ENCODE measurements at places on chromosomes 3 and 15. TPM values are rescaled to one million over a fixed set of nuclear protein-coding genes. Genes with fewer than 3 reads are reported as not detected.

DNA sequence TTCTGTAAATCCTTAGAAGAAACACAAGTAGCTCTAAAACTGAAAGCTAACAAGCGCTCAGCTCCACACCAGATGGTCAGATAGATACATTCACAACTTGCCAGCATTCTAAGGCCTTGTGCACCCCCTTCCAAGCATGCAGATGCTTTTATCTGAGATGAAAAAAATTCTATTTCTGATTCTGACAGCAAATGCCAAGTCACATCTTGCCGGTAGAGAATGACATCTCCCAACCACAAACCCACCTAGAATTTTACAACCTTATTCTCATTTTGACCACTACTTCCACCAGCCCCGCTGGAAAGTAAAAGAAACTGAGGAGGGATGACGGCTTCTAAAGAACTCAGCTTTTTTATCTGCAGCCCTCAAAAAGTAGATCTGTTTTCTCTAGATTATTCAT is 57.7 kb downstream of the SUMF1 start:
- DNase-seq: peak; percentile 51

GRCh38 chr3:37024092-37024491 is 30.8 kb downstream of the MLH1 start:
- DNase-seq: no peak

GRCh38 chr15:48794697-48795134 is 16.2 kb downstream of the CEP152 start:
- DNase-seq: no peak

DNA sequence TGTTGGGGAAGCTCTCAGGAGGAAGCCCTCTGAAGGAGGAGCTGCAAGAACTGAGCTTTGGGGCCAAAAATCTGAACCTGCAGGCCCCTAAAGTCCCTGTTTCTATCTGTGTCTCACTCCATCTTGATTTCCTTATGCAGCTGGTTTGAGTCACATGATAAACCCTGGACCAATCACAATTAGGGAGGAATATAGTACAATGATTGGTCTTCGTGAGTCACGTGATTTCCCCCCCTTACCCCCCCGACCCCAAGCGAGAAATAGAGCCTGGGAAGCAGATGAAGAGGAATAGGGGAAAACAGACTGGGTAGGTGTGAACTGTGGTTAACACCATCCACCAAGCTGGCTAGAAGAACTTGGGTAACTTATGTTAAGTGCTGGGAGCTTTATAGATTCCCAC is 12.9 kb downstream of the CRABP1 start:
- no peak for DNase-seq

DNA sequence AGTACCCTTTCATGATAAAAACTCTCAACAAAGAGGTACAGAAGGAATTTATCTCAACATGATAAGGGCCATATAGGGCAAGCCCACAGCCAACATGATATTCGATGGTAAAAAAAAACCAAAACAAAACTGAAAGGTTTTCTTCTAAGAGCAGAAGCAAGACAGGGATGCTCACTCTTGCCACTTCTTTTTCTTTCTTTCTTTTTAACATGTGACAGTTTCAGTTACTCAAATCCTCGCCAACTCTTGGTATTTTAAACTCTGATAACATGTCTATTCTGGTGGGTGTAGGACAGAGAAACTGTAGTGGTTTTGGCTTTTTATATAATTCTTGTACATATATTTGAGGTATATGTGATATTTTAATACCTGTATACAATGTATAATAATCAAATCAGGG is 74.0 kb upstream of the NMNAT3 start:
- no peak for DNase-seq

DNA sequence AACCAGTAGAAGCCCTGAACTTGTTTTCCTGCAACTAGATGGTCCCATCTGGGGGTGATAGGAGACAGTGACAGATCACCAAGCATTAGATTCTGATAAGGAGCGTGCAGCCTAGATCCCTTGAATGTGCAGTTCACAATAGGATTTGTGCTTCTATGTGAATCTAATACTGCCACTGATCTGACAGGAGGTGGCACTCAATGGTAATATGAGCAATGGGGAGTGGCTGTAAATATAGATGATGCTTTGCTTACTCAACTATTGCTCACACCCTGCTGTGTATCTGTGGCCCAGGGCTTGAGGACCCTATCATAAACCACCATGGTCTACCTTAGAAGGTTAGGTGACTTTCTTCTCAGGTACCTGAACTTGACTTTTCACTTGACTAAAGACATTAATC is 417.1 kb upstream of the ARHGEF26 start:
- DNase-seq: no peak

GRCh38 chr3:141271279-141272030 is 39.8 kb downstream of the PXYLP1 start:
- no peak for DNase-seq

DNA sequence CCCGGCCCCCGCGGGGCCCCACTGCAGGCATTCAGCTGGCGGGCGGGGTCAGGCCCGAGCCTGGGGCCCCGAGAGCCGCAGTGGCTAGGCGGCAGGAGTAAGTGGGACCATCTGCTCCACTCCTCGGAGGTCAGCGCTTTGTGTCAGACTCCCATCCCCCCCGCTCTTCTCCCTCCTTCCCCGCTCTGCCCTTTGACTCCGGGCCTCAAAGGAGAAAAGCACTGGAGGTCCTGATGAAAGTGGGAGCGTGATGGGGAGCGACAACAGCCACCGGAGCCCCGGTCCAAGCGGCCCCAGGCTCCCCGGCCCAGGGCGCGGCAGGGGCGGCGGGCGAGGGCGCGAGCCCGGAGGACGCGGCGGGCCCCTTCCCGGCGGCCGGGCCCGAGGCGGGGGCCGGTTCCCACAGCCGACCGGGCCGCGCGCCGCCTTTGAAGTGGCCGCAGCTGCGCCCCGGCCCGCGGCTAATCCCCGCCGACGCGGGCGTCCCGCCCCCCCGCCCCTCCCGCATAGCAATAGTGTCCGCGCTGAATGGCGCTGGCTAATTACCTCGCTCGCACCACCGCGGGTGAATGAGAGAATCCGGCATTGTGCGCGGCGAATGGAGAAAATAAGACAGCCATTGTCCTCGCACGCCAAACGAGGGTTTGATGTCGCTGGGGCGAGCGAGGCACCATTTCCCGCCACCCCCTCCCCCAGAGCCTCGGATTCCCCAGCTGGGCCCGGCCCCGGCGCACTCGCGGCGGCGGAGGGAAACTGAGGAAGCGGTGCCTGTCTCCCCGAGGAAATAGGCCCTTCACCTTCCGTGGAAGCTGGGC is 22.4 kb downstream of the IGDCC3 start:
- peak; percentile 61 for DNase-seq

DNA sequence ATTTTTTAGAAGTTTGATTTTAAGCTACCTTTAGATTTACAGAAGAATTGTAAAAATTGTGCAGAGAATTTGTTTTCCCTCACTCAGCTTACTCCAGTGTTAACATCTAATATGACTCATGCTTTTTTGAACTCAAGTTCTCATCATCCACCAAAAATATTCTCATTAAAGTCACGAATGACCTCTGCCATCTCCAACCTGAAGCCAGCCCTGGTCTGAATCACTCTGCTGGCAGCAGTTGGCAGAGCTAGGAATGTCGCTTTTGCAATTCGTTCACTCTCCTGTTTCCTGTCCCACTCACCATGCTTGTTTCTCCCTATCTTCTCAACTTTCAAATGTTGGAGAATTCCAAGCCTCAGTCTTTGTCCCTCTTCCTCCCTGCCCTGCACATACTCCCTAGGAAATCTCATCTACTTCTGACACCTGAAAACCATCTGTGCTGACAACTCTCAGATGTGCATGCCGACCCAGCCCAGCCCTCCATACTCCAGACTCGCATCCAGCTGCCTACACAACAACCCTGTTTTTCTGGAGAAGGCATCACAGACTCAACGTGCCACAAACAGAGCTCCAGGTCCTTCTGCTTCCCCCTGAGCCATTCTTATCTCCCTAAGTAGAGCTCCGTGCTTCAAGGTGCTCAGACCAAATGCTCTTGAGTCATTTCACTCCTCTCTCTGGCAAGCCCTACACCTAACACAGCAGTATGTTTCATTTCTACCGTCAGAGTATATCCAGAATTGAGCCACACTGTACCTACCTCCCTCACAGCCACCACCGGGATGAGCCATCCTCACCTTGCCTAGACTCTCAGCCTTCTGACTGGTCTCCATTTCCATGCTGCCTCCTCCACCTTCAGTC is 24.9 kb downstream of the PRR23E start:
- DNase-seq: no peak

DNA sequence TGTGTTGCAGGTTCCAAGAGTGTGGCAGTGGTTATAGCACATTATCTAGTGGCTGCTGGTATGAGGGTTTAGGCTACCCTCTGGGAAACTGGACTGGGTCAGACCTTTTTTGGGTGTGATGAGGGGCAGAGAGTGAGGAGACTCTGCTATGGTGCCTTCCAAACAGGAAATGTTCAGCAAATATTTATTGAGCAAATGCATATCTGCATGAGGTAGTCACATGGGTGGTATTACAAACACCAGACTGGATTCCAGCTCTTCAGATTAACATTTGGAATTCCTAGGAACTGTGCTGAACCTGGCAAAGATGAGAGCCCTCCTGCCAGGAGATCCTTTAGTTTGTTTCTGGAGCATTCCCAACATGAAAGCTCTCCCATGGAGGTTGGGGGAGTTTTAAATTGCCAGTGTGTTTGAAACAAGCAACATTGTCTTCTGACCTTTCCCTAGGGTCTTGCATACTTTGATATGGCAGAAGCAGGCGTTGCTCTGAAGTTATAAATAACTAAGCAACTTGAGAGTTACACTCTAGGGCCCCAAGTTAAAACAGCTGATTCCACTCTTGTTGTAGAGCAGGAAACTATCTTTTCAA is 341.2 kb upstream of the C2CD4B start:
- DNase-seq: peak; percentile 22

GRCh38 chr15:95259513-95259912 is 1028.2 kb downstream of the MCTP2 start:
- peak; percentile 34 for DNase-seq

DNA sequence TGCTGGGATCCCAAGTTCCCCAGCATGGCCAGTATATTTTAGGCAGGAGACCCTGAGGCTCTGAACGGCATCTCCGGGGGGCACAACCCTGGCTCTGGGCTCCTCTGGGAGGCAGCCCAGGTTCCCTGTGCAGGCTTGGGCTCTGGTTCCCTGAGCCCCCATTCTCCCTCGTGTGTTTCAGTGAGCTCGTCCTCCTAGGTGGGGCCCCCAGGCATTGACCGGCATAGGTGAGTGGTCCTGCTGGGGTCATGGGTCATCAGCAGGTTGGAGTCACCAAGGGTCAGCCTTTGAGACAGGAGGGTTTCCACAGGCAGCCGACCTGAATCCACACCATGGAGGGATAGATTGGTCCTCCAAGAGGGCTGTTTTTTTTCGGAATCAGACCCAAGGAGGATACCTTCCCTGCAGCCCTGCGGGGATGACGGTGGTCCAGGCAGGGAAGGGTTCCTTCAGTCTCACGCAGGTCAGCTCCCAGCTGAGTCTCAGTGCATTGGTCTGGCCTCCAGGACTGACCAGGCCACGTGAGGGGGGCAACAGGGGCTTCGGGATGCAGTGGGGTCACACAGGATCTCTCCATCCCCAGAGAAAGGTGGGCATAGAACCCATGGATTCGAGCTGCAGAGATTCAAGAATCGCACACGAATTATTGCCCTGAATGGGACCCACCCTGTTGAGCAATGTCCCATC is 226.0 kb downstream of the SNRPN start:
- DNase-seq: no peak

DNA sequence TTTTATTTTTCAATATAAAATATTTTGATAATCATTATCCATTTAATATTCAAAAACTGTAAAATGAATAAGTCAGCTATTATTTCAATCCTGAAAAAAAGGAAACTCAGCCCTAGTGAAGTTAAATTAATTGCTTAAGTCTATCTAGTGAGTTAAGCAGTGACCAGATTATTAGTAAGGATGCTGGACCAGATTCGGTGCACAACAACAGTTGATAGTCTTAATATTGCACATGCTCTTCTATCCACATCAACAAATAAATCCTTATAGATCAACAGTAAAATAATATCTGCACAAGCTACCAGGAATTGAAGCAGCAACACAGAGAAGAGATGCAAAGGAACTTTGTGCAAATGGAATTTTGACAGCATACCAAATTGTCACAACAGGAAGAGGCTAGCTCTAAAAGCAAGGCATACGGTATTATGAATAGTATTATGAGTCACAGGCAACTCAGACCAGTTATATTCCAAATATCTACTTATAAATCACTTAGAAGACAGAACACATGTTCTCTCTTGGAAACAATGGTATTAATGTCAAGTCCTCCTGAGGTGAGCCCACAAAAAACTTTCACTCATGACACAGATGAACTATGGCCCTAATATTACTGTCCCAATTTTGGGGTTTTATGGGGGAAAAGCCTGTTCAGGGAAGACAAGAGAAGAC is 24.9 kb downstream of the VPS13C start:
- no peak for DNase-seq

DNA sequence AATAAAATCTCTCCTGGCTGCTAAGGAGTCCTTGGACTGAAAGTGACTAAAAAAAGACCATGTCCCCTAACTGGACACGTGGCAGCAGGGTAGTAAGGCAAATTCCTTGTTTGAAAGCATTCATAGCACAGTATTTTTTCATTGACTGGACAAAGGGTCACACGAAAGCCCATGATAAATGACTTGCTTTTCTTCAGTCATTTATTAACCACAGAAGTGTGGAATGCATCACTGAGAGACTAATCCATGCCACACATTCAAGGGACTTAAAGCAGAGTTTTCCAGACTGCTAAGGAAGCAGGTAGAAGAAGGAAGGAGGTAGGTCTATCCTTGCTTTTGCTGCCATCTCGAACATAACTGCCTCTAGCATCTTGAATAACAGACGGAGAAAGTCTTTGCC is 31.2 kb downstream of the CASR start:
- no peak for DNase-seq

DNA sequence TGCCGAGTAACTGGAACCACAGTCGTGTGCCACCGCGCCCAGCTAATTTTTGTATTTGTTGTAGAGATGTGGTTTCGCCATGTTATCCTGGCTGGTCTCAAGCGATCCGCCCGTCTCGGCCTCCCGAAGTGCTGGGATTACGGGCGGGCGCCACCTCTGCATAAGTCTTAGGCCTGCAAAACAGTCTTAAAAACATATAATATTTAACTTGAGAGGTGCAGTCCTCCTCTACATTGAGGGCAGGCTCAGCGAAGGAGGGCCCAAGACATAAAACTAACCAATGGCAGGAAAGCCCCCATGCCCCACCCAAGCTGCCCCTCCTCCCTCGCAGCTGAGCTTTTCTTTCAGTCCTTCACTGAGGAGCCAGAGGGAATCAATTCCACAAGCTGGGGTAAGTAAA is at the start of gene SLC28A2:
Gene SLC28A2 (plus strand): TSS at position 347 of the 400 bp plus-strand sequence. CDS start 982 bp downstream, outside the sequence.
- DNase-seq: no peak

DNA sequence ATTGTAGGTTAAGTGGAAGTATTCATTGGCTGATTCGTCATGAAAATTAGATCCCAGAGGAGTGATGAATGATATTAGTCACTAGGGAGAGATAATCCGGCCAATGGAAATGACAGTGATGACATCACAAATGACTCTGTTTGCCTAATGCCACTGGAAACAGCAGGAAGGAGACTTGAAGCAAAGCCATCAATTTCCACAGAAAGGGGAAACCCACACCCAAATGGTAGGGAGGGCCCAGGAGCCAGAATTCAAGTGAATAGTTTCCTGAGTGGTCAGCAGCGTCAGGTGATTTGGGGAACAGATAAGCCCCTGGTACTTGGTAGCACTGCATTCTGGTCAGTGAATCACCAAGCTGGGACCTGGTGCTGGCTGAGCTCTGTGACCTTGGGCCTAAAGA is 3.3 kb upstream of the ADAMTS9 start:
- no peak for DNase-seq

GRCh38 chr3:45412763-45413162 is 24.4 kb downstream of the LARS2 start:
- no peak for DNase-seq

LMLN gene
- total RNA-seq: 15.3 TPM

KCNH8 gene
- total RNA-seq: 16.0 TPM

PRR20G gene
- not detected for total RNA-seq

STRC gene
- total RNA-seq: 1.4 TPM

CSNK1G1 gene
- 47.5 TPM for total RNA-seq

SLC9A9 gene
- 14.4 TPM for total RNA-seq

Data from cerebellum (tissue), 4 donors.